ENCODE measurements at places on chromosomes 1 and 21. TPM values are rescaled to one million over a fixed set of nuclear protein-coding genes. Genes with fewer than 3 reads are reported as not detected.
A peak's percentile ranks its signal among the peaks of the same experiment; 100 is the strongest.

Gene ACOT11
- total RNA-seq: 3.3 TPM

Gene CELA2B
- not detected for total RNA-seq

Gene PTAFR
- 0.27 TPM for total RNA-seq

Gene SPATA46
- not detected for total RNA-seq

Gene POLR3C
- total RNA-seq: 24.3 TPM

Gene NECTIN4
- 12.4 TPM for total RNA-seq

Gene NPHS2
- not detected for total RNA-seq

GRCh38 chr1:16348414-16349182, 3.7 kb downstream of the FBXO42 start:
- DNase-seq: peak; percentile 20

- no peak for DNase-seq
Measured at GRCh38 chr1:194410756-194411155, 1224.3 kb upstream of the B3GALT2 start.

DNA sequence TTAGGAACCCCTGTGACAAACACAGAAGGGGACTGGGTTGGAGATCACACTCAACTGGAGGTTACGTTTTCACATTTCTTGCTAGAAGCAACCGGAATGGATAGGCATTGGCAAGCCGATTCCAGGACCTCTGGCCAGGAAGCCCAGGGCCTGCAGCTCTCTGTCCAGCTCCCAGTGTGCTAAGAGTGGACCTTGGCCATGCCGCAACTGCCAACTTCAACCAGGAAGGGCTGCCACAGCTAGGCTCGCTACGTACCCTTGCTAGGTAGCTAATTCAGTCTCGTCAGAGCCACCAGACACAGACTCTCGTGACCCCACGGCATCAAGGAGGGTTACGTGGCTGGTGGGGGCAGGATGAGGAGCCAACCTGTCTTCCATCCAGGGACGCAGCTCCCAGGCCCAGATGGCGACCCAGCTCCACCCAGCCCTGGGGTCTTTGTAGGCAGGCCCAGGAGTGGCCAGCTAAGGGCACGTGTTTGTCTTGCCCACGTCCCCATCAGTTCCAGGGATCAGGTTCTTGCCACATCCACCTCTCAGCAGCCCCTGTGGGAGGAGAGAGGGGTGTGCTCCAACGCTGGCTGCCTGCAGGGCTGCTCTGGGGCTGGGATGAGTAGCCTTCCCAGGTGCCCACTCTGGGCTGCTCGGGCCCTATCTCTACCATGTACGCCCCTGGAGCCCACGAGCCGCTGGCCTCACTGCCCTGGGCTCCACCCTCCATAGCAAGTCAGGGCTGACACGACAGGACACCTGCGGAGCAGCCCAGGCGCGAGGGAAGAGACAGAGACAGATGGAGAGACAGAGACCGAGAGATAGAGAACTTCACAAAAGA, 39.2 kb downstream of the UBE2G2 start:
- DNase-seq: no peak

DNA sequence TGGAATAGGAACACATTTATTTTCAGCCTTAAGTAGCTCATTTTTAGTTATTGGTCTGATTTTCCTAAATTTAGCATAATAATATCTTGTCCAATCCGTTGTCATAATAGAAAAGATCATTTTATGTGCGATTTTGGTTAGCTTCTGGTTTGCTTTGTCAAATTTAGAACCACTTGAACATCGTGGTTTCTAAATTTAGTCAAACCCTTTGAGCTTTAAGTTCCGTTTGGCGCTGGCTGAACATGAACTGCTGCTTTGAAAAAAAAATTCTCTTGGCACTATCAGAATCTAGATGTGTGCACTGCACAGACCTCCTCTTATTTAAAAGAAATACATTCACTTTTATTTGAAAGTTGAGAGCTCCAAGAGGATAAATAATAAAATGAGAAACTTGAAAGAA, 370.6 kb downstream of the PTPRC start:
- DNase-seq: no peak

DNA sequence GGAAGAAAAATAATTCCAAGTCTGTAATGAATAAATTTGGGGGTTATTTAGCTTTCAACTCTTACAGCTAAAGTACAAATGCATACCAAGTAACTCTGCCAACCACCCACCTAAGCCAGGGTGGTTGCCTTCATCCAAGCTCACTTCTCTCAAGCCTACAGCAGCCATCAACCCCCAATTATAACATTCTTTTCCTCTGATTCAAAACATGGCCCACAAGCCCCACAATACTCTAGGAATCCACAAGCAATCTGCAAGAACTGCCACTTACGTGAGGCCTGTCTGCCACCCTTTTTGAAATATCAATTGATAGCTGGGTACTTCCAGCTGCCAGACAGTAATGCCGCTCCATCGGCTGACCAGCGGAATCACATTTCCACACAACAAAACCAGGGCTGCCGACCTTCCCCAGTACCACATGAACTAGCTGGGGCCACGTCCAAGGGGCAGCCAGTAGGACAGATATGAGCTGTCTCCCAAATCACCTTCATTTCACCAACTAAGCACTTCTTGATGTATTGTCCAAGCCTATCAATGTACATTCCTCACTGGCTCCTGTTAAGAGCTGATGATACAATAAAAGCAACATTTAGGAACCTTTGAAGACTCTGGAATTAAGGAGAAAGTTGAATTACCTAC, 3.2 kb downstream of the LBR start:
- DNase-seq: no peak

DNA sequence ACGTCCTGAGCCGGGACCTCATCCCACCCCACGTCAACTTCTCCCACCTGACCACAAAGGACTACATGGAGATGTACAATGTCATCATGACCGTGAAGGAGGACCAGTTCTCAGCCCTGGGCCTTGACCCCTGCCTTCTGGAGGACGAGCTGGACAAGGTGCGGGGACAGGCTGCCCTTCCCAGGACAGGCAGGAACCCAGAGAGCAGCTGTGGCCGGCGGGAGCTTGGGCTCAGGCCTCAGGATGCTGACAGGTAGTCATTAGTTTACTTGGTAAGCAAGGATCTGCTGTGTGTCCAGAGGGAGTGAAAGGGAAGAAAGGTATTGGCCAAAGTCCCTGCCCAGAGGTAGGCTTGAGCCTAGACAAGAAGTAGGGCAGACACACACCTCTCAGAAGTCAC, 17.6 kb upstream of the KCNC4 start:
- DNase-seq: no peak

GRCh38 chr1:215114154-215114933, 31.8 kb downstream of the KCNK2 start:
- DNase-seq: no peak

DNA sequence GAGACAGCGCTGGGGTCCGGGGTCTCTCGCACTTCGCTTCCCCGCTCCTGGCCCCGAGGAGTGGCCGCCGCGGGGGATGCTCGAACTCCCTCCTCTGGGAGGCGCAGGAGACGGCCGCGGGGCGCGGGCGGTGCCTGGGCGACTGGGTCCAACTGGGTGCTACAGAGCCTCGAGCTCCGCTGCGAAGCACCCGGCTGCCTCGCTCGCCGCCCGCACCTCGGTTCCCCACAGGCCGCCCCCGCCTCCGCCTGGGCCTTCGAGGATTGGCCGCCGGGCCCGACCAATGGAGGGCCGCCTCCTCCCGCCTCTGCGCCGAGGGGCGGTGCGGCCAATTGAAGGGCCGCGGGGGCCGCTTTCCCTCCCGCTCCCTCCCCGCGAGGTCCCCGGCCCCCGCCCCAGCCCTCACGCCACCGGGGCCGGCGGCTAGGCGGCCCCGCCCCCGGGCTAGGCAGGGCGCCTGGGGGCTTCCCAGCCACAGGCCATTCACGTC, at the start of gene CNN3:
CNN3 (minus strand) TSS at position 196 of the 490 bp plus-strand sequence. CDS start 216 bp downstream, outside the sequence.
- DNase-seq: peak; percentile 82

- no peak for DNase-seq
Measured at GRCh38 chr1:197761654-197762053, 13.6 kb downstream of the DENND1B start.

- no peak for DNase-seq
Measured at GRCh38 chr1:226401355-226402303, 6.3 kb downstream of the PARP1 start.

- DNase-seq: no peak
Measured at GRCh38 chr21:46142582-46143473, 12.6 kb downstream of the FTCD start.

GRCh38 chr1:58592522-58593134, 15.6 kb upstream of the TACSTD2 start:
- DNase-seq: no peak

DNA sequence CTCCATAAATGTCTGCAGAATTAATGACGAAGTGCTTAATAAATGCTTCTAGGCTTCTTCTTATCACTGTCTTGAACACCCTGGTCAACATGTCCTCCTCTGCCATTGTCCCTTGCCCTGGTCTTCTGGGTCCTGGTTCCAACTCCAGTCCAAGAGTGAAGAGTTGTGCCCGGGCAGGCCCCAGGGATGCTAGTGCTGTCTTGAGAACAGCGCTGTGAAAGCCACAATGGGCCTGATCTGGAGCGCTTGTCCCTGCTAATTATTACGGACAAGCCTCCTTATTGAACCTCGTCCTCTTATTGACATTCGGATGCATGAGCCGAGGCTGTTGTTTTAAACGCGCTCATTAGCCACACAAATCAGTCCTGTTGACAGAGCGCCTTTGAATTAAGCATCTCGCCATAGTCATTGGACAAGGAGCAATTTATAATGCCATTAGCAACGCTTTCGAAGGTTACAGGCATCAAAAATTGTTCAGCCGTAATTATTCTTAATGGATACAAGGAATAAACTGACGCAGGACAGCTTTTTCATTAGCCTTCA, 211.6 kb upstream of the POU3F1 start:
- DNase-seq: no peak

GRCh38 chr1:173044656-173045055, 6.1 kb downstream of the TNFSF18 start:
- no peak for DNase-seq

GRCh38 chr1:200967693-200968468, 55.6 kb downstream of the KIF21B start:
- no peak for DNase-seq

DNA sequence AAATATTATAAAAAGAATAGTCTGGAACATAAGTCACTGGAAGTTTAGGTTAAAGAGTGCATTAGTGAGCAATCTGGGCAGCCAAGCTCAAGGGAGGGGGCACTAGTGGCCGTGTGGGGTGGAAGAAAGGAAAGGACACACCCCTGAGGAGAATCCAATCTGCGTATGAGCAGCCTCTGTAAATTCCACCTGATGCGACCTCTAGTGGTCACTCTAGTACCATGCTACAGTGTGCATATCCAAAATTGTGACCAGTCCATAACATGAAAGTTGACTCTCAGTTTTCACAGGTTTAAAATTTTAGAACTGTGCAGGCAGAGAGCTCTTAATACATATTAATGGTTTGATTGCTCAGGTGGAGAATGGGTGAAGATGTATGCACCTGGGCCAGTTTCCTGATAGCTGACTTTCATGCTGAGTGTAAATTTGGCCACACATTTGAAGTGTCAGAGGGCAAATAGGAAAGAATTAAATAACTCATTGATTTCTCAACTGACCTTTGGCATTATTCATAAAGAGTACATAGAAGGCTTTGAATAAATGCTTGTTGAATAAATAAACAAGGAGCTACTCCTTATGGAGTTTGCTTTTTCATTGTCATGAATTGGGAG, 105.9 kb upstream of the C21orf91 start:
- peak; percentile 63 for DNase-seq

Data from HepG2 (cell line).